H9 (cell line): ENCODE measurements at places on chromosomes 6 and 20.

DNA sequence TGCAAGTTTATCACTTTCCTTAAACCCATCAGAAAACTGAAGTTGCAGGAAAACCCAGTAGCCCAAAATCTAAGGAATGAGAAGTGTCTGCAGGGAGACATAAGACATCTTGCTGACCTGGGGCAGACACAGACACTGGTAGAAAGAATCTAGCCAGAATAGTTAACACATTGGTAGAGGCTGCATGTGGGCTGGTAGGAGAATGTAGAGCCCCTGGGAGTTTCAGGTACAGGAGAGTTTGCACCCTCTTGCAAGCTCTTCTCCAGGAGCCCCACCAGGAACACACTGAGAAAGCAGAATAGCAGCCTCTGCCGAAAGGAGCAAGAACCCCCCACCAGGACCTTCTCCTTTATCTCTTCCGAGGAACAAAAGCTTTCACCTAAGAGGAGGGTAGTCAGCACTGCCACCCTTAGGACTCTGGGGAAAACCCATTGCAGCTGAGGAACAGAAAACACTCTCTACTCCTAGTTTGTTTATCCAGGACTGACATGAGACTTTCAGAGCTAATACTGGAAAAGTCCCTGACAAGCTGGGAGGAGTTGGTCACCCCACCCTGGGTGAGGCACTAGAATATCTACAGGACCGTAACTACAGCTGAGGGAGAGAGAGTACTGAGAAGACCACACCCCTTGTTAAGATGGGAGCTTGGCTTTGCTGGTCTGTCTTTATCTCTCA lies 10.5 kb upstream of the OGFRL1 start:
- no peak overlapping the region for H3K4me3 ChIP-seq
- no peak overlapping the region for H3K27ac ChIP-seq
- H3K27me3 ChIP-seq = no peaks in the 10 kb centered on the region

DNA sequence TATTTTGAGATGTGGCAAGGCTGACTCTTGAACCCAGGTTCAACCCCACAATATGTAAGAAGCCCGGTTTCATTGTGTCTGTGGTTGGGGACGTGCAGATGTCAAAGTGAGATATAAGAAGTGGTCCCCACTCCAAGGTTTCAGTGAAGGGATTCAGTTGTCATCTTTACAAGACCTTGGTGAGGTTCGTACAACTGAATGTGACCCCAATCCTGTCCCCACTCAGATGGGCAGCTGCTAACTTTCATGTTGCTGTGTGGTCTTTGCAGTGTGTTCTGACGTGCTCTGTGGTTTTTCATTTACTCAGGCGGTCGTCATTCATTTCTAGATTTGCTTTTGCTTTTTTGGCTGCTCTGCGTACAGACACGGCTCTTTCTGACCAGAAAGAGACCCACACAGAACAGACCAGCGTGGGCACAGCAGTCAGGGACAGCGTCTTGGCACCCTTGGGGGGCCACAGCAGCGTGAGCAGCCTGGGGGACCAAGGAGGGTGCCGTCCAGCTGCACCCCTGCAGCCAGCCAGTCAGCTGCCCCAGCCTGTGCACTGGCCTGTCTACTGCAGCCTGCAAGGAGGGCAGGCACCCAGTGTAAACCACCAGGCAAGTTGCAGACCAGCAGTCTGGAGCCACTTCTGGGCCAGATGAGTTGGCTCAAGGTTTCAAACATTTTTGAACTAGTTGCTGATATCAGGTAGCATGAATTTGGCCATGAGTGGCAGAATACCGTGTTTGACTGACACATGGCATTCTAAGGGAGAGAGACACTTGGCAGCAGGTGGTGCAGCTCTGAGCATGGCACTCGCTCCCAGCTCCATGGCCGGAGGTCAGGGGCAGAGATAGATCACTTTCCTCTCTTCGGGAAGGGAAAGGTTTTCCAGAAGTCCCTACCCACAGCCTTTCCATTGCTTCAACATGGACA lies 49.4 kb upstream of the IRF4 start:
- H3K4me1 ChIP-seq = no peaks in the 10 kb centered on the region
- no peaks in the 10 kb centered on the region for H3K27me3 ChIP-seq
- H3K36me3 ChIP-seq = peaks cover 14% of the 10 kb centered on the region
- no peak overlapping the region for H3K27ac ChIP-seq
- H3K4me3 ChIP-seq = no peak overlapping the region

DNA sequence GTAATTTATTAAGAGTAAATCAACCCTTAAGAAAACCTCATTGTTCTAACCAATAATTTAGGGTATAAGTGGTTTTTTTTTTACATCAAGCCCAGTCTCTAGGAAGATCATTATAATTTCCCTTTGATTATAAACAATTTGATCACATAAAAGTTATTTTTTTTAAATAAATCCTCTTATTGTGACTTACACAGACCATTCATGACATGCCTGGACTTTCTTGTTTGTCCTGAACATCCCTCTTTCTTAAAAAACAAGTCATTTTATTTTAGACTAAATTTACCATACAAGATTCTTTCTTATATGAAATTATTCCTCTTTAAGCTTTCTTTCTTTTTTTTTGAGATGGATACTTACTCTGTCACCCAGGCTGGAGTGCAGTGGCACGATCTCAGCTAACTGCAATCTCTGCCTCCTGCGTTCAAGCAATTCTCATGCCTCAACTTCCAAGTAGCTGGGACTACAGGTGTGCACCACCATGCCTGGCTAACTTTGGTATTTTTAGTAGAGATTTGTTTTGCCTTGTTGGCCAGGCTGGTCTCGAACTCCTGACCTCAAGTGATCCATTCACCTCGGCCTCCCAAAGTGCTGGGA lies 53.6 kb upstream of the AGPAT4 start:
- H3K27ac ChIP-seq = no peak overlapping the region
- DNase-seq = no peak
- no peaks in the 10 kb centered on the region for H3K4me1 ChIP-seq
- H3K27me3 ChIP-seq = no peaks in the 10 kb centered on the region

DNA sequence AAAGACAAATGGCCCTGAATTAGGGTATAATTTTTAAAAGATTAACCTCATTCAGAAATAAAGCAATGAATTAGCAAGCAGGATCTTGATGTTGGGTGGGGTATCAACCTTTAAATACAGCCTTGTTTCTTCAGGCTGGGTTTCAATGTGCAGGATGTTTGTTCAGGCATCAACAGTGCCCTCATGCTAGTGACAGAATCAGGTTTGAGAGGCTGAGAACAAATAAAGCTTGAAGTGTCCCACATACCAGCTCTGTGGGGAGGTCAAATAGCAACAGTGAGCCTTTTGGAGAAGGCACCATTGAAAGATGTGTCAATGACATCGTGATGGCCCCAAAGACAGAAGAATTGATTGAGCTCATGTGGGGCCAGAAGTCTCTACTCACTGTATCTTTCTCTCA lies 68.2 kb downstream of the MTFR2 start:
- no peaks in the 10 kb centered on the region for H3K27me3 ChIP-seq
- DNase-seq = no peak
- H3K27ac ChIP-seq = no peak overlapping the region
- no peak overlapping the region for H3K4me3 ChIP-seq

DNA sequence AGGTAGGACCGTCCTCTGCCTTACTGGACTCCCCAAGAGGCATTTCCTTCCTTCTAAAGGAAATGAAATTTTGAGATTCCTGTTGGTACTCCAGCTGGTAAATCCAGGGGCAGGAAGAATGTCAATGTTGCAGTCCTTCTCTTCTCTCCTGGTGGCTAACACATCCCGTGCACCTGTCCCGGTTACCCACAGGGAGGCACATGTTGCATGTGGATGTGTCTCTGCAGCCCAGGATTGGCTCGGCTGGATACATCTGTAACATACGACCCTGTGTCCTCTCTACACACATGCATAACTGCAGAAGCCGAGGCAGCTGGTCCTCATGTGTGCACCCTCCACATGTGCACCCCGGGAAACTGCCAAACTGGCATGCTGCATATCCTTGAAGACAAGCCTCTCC lies 1.3 kb upstream of the LRFN2 start:
- H3K36me3 ChIP-seq = no peaks in the 10 kb centered on the region
- H3K4me1 ChIP-seq = no peaks in the 10 kb centered on the region; the same call in 1 of the 2 replicates
- no peak for DNase-seq
- H3K27ac ChIP-seq = no peak overlapping the region
- no peaks in the 10 kb centered on the region; the same call in 1 of the 2 replicates for H3K27me3 ChIP-seq

DNA sequence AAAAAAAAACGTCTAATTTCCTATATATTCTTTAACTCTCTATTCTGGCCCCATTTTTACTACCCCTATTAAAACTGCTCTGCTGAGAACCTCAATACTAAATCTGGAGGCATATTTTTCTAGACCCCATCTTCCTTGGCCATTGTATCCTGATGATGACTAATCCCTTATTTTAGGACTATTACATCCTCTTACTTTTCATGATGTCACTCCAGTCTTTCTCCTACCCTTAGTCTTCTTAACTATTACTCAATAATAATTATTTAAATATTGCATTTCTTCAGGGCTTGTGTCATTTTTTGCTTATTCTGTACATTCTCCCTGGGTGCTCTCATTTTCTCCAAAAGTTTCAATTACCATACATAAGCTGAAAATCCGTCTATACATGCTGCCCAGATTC lies 6.4 kb downstream of the FBXO30 start:
- no peaks in the 10 kb centered on the region; the same call in 1 of the 2 replicates for H3K4me1 ChIP-seq
- H3K4me3 ChIP-seq = no peak overlapping the region
- H3K27ac ChIP-seq = no peak overlapping the region
- peaks cover 29% of the 10 kb centered on the region for H3K36me3 ChIP-seq
- H3K27me3 ChIP-seq = no peaks in the 10 kb centered on the region
- no peak for DNase-seq
